ENCODE measurements at places on chromosomes 11 and 22. TPM values are rescaled to one million over a fixed set of nuclear protein-coding genes. Genes with fewer than 3 reads are reported as not detected.

DNA sequence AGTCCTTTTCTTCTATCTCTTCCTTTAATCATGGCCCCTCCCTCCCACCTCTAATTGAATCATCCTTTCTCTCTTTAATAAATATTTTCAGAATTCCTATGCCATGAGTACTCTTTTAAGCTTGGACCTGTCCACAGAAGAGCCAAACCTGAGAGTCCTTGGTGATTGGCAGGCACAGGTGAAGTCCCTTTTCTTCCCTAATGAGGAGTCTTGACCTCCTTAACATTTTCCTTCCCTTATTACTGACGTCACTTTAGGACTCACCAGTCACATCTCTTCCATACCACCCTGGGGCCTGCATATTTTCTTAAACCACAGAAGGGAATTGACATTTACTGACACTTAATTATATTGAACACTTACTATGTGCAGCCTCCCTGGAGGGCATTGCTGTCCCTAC lies 41.0 kb upstream of the RASSF10 start:
- H3K27me3 ChIP-seq = peaks cover 36% of the 10 kb centered on the region
- DNase-seq = no peak
- H3K27ac ChIP-seq = no peak overlapping the region
- H3K4me1 ChIP-seq = no peaks in the 10 kb centered on the region

The APOBEC3B gene
- total RNA-seq = 17.6 TPM

DNA sequence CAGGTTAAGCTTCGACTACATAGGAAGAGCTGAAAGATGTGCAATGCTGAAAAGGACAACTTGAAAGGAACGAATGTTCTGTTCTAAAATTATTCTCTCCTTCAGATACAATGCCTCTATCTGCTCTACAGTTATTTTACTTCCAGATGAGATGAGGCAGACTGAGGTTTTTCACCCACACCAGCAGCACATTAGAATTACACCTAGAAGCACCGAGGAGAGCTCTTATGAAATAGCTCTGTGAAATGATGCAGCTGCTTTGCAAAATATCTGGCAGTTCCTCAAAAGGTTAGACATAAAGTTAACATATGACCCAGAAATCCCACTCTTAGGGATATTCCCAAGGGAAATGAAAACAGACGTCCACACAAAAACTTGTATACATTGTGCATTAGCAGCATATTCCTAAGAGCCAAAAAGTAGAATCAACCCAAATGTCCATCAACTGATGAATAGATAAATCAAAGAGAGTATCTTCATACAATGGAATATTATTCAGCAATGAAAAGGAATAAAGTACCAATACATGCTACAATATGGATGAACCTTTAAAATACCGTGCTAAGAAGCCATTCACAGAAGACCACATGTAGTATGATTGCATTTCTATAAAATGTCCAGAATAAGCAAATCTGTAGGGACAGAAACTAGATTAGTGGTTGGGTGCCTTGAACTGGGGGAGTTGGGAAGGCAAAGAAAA lies 34.5 kb downstream of the WT1 start:
- no peaks in the 10 kb centered on the region for H3K4me1 ChIP-seq
- no peaks in the 10 kb centered on the region for H3K36me3 ChIP-seq
- H3K27me3 ChIP-seq = peaks cover 1% of the 10 kb centered on the region
- DNase-seq = no peak

GRCh38 chr11:132540581-132540980 lies 991.7 kb downstream of the OPCML start:
- no peak for DNase-seq
- H3K4me3 ChIP-seq = no peak overlapping the region
- H3K27ac ChIP-seq = no peak overlapping the region
- no peaks in the 10 kb centered on the region for H3K27me3 ChIP-seq

The ST14 gene
- total RNA-seq = not detected

DNA sequence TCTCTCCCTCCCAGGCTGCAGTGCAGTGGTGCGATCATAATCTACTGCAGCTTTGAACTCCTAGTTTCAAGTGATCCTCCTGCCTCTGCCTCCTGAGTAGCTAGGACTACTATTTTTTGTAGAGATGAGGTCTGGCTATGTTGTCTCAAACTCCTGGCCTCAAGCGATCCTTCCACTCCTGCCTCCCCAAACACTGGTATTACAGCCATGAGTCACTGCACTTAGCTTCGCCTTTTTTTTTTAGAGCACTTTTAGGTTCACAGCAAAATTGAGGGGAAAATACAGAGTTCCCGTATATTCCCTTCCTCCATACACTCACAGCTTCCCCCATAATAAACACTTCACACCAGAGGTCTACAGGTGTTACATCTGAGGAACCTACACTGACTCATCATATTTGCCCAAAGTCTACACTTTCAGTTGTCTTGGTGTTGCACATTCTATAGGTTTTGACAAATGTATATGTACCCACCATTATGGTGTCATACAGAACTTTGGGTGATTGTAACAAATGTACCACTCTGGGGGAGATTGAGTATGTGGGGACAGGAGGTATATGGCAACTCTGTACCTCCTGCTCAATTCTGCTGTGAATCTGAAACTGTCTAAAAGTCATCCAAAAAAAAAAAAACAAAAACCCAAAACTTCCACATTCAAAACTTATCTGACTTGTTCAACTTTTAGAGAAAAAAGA lies 11.3 kb upstream of the SLC37A4 start:
- no peaks in the 10 kb centered on the region for H3K27me3 ChIP-seq
- H3K4me3 ChIP-seq = no peak overlapping the region
- H3K36me3 ChIP-seq = peaks cover 18% of the 10 kb centered on the region
- H3K4me1 ChIP-seq = no peaks in the 10 kb centered on the region
- DNase-seq = peak; percentile 16

DNA sequence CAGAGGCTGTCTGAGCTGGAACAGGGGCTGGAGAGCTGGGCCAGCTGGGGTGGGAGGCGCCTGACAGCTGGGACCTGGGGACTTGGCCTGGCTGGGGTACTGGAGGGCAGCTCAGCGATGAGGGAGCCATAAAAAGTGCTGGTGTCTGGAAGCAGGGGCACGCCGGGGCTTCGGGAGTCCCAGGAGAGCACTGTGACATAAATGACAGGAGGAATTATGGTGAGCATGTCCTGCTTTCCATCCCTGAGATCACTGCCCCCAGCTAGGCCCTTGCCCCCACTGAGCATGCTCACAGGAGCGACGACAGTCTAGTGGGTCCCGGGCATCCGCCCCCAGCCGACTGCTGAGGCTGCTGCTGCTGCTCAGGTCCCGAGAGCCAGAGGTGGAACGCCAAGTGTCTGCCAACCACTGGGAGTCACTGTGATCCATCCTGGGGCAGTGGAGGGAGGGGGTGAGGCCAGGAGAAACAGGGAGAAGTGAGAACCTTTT lies 6.2 kb downstream of the ROBO4 start:
- H3K4me3 ChIP-seq = no peak overlapping the region
- no peak for DNase-seq
- H3K4me1 ChIP-seq = peaks cover 2% of the 10 kb centered on the region
- no peaks in the 10 kb centered on the region for H3K36me3 ChIP-seq
- H3K27ac ChIP-seq = no peak overlapping the region
- H3K27me3 ChIP-seq = no peaks in the 10 kb centered on the region

The SPATA19 gene
- not detected for total RNA-seq

GRCh38 chr11:111734954-111735261 lies 31.3 kb downstream of the PPP2R1B start:
- H3K27ac ChIP-seq = peak overlapping the region; percentile 96
- no peak for DNase-seq
- H3K4me3 ChIP-seq = no peak overlapping the region
- H3K4me1 ChIP-seq = peaks cover 54% of the 10 kb centered on the region
- peaks cover 9% of the 10 kb centered on the region for H3K36me3 ChIP-seq

The OR2AT4 gene
- not detected for total RNA-seq

- H3K4me3 ChIP-seq = no peak overlapping the region
- no peak overlapping the region for H3K27ac ChIP-seq
- no peaks in the 10 kb centered on the region for H3K36me3 ChIP-seq
- no peaks in the 10 kb centered on the region for H3K27me3 ChIP-seq
- H3K4me1 ChIP-seq = no peaks in the 10 kb centered on the region
- DNase-seq = no peak
Observed at GRCh38 chr11:127392575-127392974, 392.0 kb upstream of the KIRREL3 start.

GRCh38 chr11:64037027-64037634 lies 1.4 kb downstream of the FLRT1 start:
- H3K27ac ChIP-seq = no peak overlapping the region
- no peak overlapping the region for H3K4me3 ChIP-seq
- DNase-seq = no peak
- peaks cover 5% of the 10 kb centered on the region for H3K4me1 ChIP-seq
- H3K36me3 ChIP-seq = no peaks in the 10 kb centered on the region

DNA sequence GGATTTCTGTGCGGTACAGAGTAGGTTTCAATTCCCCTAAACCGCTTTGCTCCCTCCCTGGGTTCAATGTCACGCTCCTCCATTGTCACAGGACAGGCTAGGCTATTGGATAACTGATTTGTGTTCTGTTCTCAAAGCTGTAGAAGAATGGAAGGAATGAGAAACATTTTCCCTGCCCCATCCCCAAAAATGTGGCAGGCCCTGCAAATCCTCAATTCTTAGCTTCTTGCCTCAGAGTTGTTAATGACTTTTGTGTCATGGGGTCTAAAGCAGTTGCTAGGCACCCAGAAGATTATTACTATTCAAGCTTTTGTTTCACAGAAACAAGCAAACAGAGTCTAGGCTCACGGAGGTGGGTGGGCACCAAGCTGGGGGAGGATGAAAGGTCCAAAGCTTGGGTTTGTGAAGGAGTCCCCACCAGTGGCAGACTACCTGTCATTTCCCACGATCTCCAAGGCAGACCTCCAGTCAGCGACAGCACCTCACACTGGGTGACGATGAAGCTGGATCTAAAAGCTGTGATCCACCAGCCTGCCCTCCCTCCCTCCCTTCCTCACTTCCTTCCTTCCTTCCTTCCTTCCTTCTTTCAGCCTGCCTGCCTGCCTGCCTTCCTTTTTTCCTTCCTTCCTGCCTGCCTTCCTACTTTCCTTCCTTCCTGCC lies 1080.2 kb downstream of the OPCML start:
- no peaks in the 10 kb centered on the region for H3K4me1 ChIP-seq
- no peak overlapping the region for H3K27ac ChIP-seq
- no peaks in the 10 kb centered on the region for H3K27me3 ChIP-seq
- no peak overlapping the region for H3K4me3 ChIP-seq
- no peak for DNase-seq

- no peaks in the 10 kb centered on the region for H3K36me3 ChIP-seq
- peaks cover 14% of the 10 kb centered on the region for H3K4me1 ChIP-seq
- H3K27ac ChIP-seq = no peak overlapping the region
- peak; percentile 81 for DNase-seq
- no peak overlapping the region for H3K4me3 ChIP-seq
Observed at GRCh38 chr11:62497132-62497801, 49.3 kb downstream of the AHNAK start.

GRCh38 chr22:17562906-17563870 lies at the start of gene SLC25A18:
Gene SLC25A18 (plus strand): TSS chr22:17563498. CDS start chr22:17579945, 16,447 bp downstream.
- no peaks in the 10 kb centered on the region for H3K4me1 ChIP-seq
- peaks cover 5% of the 10 kb centered on the region for H3K27me3 ChIP-seq
- no peak within 1 kb of the TSS for H3K27ac ChIP-seq
- no peak for DNase-seq
- H3K36me3 ChIP-seq = no peaks in the 10 kb centered on the region

DNA sequence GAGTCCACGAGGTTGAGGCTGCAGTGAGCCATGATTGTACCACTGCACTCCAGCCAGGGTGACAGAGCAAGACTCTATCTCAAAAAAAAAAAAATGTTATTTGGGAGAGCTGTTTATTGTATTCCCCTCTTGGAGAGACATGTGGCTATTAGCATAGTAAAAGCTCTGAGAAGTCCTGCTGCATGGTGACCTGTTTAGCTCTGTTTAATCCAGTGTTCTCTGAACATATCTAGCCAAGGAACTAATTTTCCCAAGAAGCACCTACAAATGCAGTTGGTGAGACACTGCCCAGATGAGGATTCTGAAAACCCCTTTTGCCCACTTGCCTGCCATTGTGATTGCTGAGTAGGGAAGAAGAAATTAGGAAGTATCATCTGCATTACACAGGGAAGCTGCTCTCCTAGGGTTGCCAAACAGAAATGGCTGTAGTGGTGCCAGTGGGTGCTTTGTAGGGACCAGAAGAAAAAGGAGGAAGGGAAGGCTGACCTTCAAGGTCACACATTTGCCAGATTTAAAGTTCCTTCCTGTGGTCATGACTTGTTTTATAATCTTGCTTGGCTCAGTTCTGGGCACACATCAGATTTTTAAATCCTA lies 15.7 kb downstream of the TIMP3 start:
- H3K27ac ChIP-seq = no peak overlapping the region
- H3K36me3 ChIP-seq = peaks cover 64% of the 10 kb centered on the region
- no peak for DNase-seq
- H3K4me1 ChIP-seq = no peaks in the 10 kb centered on the region
- no peak overlapping the region for H3K4me3 ChIP-seq

GRCh38 chr11:122100037-122100755 lies 15.8 kb downstream of the BLID start:
- H3K27me3 ChIP-seq = no peaks in the 10 kb centered on the region
- H3K27ac ChIP-seq = peak overlapping the region; percentile 95
- H3K4me3 ChIP-seq = peak overlapping the region; percentile 91
- peak; percentile 65 for DNase-seq

The SPA17 gene
- 14.4 TPM for total RNA-seq

The SAA2 gene
- not detected for total RNA-seq

The KRTAP5-11 gene
- total RNA-seq = not detected

DNA sequence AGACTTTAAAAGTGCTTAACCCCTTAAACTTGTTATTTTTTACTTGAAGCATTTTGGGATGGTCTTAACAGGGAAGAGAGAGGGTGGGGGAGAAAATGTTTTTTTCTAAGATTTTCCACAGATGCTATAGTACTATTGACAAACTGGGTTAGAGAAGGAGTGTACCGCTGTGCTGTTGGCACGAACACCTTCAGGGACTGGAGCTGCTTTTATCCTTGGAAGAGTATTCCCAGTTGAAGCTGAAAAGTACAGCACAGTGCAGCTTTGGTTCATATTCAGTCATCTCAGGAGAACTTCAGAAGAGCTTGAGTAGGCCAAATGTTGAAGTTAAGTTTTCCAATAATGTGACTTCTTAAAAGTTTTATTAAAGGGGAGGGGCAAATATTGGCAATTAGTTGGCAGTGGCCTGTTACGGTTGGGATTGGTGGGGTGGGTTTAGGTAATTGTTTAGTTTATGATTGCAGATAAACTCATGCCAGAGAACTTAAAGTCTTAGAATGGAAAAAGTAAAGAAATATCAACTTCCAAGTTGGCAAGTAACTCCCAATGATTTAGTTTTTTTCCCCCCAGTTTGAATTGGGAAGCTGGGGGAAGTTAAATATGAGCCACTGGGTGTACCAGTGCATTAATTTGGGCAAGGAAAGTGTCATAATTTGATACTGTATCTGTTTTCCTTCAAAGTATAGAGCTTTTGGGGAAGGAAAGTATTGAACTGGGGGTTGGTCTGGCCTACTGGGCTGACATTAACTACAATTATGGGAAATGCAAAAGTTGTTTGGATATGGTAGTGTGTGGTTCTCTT lies 2.8 kb downstream of the MALAT1 start:
- no peaks in the 10 kb centered on the region for H3K27me3 ChIP-seq
- peaks cover 3% of the 10 kb centered on the region for H3K4me1 ChIP-seq
- H3K4me3 ChIP-seq = peak overlapping the region; percentile 72
- peak overlapping the region; percentile 56 for H3K27ac ChIP-seq
- peak; percentile 56 for DNase-seq

GRCh38 chr11:1195682-1196515 lies 27.0 kb upstream of the MUC5B start:
- no peaks in the 10 kb centered on the region for H3K4me1 ChIP-seq
- H3K36me3 ChIP-seq = no peaks in the 10 kb centered on the region
- H3K4me3 ChIP-seq = no peak overlapping the region
- H3K27me3 ChIP-seq = peaks cover 8% of the 10 kb centered on the region

- no peak overlapping the region for H3K4me3 ChIP-seq
- H3K4me1 ChIP-seq = no peaks in the 10 kb centered on the region
- peaks cover 18% of the 10 kb centered on the region for H3K27me3 ChIP-seq
- H3K36me3 ChIP-seq = no peaks in the 10 kb centered on the region
- H3K27ac ChIP-seq = no peak overlapping the region
Observed at GRCh38 chr22:32202539-32203180, 2.2 kb downstream of the RFPL2 start.

Data from IMR-90 (cell line).